Gastroesophageal sphincter (tissue), 4 donors: ENCODE measurements at places on chromosomes 2 and 18.

GRCh38 chr2:218880102-218880858, at the start of gene WNT10A:
Gene WNT10A, plus strand, starts transcription at chr2:218880852. Its CDS starts 144 bp downstream, at chr2:218880996.
- ATAC-seq = no peak

- ATAC-seq = no peak
Observed at GRCh38 chr2:28322981-28323396, 69.7 kb upstream of the FOSL2 start.

GRCh38 chr2:206881708-206882410, 57.5 kb upstream of the CPO start:
- no peak for ATAC-seq

DNA sequence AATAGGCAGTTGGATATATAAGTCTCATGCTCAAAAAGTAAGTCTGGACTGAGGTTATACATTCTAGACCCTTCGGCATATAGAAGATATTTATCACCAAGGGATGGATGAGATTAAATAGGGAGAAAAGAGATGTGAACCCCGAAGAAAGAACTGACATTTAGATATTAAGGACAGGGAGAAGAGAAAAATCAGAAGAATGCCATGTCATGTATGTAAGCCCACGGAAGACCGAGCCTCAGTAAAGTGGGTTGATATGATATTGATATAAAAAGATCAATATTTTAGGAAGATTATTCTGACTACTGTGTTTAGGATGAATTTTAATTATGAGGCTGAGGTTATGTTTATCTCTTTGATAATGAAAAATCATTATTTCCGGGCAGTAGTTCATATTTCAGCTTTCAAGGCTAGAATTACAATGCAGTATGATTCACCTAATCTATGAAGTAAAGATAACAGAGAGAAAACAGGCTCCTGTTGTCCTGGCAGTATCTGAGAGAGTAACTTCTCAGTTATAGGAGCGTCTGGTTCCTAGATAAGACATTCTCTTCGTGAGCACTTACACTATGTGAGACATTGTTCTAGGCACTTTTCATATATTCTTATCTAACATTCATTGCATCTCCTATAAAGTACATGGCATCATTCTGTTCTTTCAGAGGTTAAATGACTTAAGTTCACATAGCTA, 83.0 kb downstream of the UBR3 start:
- no peak for ATAC-seq

DNA sequence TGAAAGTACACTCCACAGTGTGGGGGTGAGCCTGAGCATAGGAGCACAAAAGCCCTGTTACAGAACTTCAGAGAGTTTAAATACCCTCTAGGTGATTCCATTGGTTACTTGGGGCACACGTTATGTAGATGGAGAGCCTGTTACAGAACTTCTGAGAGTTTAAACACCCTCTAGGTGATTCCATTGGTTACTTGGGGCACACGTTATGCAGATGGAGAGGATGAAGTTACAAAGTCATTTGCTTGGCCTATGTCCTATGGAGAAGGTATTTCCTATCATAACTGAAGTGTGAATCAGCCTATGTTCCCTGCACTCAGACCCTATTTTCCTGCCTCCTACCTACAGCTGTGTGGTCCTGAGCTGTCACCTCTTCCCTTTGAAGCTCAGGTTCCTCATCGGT, 3.8 kb upstream of the CAPN10 start:
- no peak for ATAC-seq

GRCh38 chr2:16127958-16128357, 187.6 kb downstream of the MYCN start:
- no peak for ATAC-seq
